ENCODE measurements at places on chromosomes 13 and 19. TPM values are rescaled to one million over a fixed set of nuclear protein-coding genes. Genes with fewer than 3 reads are reported as not detected.

Gene PEG3
- 27.9 TPM for polyA plus RNA-seq

Gene TMEM238
- polyA plus RNA-seq: 0.75 TPM

Gene TJP3
- 17.9 TPM for polyA plus RNA-seq

Gene BRSK1
- polyA plus RNA-seq: 15.1 TPM

Gene TUBA3C
- polyA plus RNA-seq: not detected

Gene PRX
- 11.7 TPM for polyA plus RNA-seq

Gene CAB39L
- 9.8 TPM for polyA plus RNA-seq

Gene USPL1
- 28.2 TPM for polyA plus RNA-seq

Gene RFXANK
- 78.3 TPM for polyA plus RNA-seq

Gene SIGLEC9
- polyA plus RNA-seq: 0.95 TPM

Gene CPAMD8
- 60.4 TPM for polyA plus RNA-seq

Gene GPC5
- 10.3 TPM for polyA plus RNA-seq

Gene MCEMP1
- 0.90 TPM for polyA plus RNA-seq

Gene MAMSTR
- polyA plus RNA-seq: 4.5 TPM

Gene S1PR5
- 0.29 TPM for polyA plus RNA-seq

Gene KASH5
- polyA plus RNA-seq: not detected

Gene KLK15
- polyA plus RNA-seq: not detected

Gene ZNF57
- 7.9 TPM for polyA plus RNA-seq

Gene POU4F1
- polyA plus RNA-seq: 0.15 TPM

Gene ZIC2
- 0.06 TPM for polyA plus RNA-seq

Gene PSG3
- 0.10 TPM for polyA plus RNA-seq

Gene KMT5C
- 27.3 TPM for polyA plus RNA-seq

Measured in left lung (tissue), 14 donors.